NCI-H2029 (cell line): ENCODE measurements at places on chromosomes 1 and 21.

- DNase-seq, result no peak
Observed at GRCh38 chr1:192555399-192555798, 20.2 kb upstream of the RGS1 start.

DNA sequence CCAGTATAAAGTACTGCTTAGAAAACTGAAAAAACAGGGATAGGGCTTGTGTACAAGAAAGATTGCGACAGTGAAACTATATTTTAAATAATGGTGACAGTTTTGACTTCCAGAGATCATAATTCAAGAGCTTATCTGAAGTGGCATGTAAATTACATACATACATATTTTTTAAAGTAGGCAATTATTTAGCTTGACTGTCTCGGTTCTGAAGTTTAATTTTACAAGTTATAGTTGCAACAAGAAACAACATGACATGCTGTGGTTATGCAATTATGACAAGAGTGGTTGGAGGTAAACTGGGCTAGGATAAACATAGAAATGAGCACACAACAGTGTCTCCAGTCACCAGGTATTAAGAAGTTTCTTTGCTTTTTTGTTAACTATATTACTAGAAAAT lies 4.1 kb downstream of the C1orf21 start:
- no peak for DNase-seq

DNA sequence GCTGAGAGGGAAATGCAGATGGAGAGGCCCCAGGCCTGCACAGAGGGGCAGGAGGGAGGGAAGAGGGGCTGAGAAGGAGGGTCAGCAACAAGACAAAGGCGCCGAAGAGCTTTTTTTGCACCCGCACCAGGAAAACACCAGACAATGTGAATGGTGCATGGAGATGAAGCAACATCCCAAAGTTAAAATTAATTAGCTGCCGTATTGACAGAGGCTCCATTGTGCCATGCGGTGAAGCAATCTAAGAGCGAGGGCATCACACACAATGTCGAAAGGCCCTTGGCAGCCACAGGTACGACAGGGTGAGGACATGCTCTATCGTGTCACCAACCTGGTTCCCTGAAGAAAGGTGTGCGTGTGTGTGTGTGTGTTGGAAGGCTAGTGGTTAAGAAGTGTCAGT lies 41.2 kb downstream of the SSBP3 start:
- no peak for DNase-seq

DNA sequence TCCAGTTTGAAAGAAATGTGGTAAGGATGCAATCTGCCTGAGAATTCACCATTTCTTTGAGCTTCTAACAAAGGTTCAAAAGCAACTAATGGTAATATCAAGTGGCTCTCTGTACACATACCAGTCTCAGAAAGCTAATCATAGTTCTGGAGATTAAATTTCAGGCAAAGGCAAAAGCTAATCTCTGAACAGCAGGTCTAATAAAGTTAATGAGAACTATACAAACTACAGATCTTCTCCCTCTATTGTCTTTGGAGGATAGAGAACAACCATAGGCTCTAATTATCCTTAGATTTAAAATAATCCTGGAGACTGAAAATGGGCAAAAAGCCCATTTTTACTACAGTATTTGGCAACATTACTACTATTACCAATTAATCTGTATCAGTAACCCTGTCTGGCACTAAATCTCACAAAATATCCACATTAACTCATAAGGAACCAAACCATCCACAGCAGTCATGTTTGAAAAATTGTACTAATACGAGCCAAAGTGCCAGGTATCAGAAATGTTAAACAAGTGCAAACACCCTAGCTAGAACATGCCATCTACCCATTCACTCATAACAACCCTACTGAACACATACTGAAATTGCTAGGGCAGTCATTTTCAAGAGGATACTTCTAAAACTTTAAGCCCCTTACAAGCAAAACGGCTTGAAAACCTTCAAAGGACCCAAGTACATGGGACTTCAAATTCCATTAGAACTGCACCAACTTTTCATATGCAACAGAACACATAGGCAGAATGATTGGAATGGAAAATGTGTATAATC lies 4.8 kb downstream of the DIPK1A start:
- no peak for DNase-seq

DNA sequence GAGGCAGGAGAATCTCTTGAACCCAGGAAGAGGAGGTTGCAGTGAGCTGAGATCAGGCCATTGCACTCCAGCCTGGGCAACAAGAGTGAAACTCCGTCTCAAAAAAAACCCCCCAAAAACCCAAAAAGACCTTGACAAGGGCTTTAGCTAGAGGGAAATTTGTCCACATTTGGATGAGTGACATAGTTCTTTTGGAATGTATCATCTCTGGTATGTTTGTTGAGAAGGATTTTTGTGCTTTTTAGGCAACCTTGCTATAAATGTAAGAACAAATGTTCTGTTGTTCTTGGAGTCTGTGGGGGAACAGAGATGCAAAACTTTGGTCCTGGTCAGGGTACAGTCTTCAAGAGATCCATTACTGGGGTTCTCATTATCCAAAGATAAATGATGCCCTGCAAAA lies 28.9 kb downstream of the INAVA start:
- no peak for DNase-seq

DNA sequence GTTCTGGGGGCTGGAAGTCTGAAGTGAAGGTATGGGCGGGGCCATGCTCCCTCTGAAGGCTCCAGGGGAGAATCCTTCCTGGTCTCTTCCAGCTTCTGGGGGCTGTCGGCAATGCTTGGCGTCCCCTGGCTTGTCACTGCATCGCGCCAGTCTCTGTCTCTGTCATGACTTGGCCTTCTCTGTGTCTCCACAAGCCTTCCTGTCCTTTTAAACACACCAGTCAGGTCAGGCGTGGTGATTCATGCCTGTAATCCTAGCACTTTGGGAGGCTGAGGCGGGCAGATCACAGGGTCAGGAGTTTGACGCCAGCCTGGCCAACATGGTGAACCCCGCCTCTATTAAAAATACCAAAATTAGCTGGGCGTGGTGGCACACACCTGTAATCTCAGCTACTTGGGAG lies 125.3 kb downstream of the ACTL8 start:
- DNase-seq, result no peak

DNA sequence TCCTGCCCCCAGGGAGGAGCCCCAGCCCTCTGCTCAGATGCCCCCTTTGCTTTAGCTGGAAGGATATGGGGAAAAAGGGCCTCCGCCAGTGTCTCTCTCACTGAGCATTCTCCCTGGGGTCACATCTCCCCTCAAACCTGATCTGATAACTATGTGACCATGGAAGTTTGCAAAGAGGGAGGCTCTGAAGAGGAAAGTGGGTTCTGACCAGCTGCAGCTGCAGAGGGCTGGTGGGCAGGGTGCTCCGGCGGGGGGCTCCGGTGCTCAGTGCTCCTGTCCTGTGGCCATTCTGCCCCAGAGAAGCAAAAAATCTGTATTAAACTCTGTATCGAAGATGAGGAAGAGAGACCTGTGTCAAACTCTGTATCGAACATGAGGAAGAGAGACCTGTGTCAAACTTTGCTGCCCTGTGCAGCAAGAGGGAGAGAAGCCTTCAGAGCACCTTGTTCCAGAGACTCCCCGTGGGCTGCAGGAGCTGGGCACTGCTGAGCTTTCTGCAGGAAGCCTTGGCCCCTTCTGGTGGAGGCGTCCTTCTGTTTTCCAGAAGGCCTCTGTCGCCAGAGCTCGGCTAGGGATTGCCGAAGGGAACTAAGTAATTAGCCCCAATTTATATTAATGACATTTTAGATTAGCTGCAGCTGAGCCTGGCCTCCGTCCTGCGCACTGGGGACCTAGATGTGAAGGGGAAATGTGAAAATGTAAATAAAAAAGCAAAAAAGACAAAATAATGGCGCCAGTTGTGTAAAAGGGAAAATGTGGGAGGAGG lies 186.2 kb upstream of the C1orf174 start:
- DNase-seq, result no peak

- DNase-seq, result no peak
Observed at GRCh38 chr1:31891280-31891679, 46.9 kb downstream of the PTP4A2 start.

- no peak for DNase-seq
Observed at GRCh38 chr1:46820076-46820475, 21.2 kb downstream of the CYP4B1 start.

GRCh38 chr1:30471307-30471706 lies 252.1 kb downstream of the MATN1 start:
- DNase-seq, result no peak

DNA sequence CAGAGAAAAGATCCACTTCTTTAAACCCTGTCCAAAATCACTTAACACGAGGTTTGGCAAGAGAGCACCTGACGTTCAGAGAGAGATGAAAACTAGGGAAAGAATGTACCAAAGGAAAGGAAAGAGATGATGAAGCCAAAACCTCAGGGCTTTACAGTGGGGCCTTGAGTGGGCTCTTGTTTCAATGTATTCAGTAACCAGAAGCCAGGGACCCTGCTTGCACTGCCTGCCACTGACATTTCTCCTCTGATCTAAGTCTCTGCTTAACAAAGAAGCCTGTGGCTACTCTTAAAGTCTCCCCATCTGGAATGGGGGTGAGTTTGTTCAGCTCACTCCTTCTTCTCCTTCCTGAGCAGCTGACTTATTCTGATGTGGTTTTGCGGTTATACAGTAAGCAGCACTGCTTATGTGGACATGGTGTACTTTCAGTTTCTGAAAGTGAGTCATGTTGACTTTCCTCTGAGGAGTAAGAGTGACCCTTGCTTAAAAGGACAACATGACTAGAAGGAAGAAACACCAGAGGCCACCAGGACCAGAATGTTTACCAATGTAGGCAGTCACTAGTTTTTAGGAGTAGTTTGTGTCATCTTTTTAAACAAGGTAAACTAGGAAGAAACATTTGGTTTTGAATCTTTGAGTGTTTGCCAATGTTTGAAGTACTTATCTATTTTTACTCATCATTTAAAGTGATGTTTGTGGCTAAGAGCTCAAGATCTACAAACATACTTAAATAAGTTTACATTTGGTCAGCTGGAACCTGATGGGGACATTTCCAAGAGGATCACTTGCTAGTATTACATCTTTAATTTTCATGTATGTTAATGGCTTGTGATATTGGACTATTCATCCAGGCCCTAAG lies 87.4 kb downstream of the FASLG start:
- no peak for DNase-seq

- no peak for DNase-seq
Observed at GRCh38 chr1:200005165-200005564, 22.3 kb upstream of the NR5A2 start.

GRCh38 chr1:66365635-66366034 lies 168.3 kb upstream of the SGIP1 start:
- no peak for DNase-seq

GRCh38 chr1:221454096-221454495 lies 287.8 kb downstream of the DUSP10 start:
- no peak for DNase-seq

DNA sequence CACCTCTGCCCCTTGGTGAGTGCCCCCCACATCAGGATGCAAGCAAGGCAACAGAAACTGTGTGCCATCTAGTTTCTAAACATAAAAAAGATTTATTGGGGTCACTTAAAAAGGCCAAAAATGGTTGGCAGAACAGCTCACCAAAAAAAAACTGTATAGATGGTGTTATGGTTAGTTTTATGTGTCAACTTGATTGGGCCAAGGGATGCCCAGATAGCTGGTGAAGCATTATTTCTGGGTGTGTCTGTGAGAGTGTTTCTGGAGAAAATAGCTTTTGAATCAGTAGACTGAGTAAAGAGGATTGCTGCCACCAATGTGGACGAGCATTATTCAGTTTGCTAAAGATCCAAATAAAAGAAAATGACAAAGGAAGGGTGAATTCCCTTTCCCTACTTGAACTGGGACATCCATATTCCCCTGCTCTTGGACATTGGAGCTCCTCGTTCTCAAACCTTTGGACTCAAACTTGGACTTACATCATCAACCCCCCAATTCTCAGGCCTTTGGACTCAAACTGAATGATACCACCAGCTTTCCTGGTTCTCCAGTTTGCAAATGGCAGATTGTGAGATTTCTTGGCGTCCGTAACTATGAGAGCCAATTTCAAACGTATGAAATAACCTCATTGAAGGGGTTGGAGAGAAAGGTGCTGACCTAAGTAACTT lies 16.9 kb downstream of the CAPN9 start:
- no peak for DNase-seq

DNA sequence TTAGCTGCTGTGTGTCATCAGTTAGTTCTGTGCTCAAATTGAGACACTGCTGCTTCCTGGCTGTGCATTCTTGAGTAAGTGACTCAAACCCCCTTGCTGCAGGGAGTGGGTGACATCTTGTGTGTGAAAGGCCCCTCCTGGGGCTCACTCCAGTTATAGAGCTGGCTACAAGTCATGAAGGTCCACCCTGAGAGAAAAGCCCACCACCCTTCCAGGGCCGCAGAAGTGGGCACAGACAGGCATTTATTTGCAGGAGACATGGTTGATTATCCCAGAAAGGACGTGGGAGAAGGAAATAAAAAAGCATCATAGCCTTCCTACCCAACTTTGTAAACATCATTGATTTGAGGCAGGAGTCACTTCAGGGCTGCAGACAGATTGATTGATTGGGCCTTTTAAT lies 550.6 kb downstream of the MATN1 start:
- no peak for DNase-seq

GRCh38 chr1:42221952-42222606 lies 57.5 kb upstream of the GUCA2A start:
- DNase-seq, result peak; percentile 59

DNA sequence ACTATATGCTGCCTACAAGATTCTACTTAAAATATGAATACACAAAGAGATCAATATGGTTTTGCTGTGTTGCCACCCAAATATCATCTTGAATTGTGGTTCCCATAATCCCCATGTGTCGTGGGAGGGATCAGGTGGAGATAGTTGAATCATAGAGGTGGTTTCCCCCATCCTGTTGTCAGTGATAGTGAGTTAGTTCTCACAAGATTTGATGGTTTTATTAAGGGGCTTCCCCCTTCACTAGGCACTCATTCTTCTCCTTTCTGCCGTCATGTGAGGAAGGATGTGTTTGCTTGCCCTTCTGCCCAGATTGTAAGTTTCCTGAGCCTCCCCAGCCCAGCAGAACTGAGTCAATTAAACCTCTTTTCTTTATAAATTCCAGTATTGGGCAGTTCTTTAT lies 654.4 kb upstream of the NR5A2 start:
- no peak for DNase-seq

GRCh38 chr1:16376971-16377370 lies 9.9 kb downstream of the SZRD1 start:
- DNase-seq, result no peak

DNA sequence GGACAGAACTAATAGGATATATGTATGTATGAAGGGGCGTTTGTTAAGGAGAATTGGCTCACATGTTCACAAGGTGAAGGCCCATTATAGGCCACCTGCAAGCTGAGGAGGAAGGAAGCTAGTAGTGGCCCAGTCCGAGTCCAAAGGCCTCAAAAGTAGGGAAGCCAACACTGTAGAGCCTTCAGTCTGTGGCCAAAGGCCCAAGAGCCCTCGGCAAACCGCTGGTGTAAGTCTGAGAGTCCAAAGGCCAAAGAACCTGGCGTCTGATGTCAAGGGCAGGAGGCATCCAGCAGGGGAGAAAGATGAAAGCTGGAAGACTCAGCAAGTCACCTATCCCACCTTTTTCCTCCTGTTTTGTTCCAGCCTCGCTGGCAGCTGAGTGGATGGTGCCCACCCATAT lies 24.5 kb downstream of the BACH1 start:
- no peak for DNase-seq

DNA sequence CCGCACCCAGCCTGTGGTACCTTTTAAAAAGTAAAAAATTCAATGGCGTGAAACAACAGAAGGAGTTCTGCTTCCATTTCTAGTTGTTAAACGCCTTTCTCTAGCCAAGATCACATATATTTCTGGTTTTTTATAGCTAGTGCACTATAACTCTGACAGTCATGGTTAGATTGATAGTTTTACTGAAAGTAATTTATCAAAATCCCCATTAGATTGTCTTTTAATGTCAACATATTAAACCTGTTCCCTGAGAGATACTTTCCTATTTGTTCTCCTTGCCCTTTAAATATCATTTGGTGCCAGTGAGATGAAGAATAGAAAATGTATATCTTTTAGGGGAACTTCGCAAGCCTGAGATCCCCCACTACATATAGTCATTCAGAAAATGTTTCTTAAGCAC lies 7.3 kb downstream of the SMAP2 start:
- no peak for DNase-seq
